ENCODE measurements at places on chromosomes 7 and 10.

GRCh38 chr7:77246026-77246640 is 46.5 kb upstream of the FGL2 start:
- DNase-seq: peak; percentile 90

GRCh38 chr10:60358282-60358681 is 31.4 kb downstream of the ANK3 start:
- DNase-seq: no peak

DNA sequence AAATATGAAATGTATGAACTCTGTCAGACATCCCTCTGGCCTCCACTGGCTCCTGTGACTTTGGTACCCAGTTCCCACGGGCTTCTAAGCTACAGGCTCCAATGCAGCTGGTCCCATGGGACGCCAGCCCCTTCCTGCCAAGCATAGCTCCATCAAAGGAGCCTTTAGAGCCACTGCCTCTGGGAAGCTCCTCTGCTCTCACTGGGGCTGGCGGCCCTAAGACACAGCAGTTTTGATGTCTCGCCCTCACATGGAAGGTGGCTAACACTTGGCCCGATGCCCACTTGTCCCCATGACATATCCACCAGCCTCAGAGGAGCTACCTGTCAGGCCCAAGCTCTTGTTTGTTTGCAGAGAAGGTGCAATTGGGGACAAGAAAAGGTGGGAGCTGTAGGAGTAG is 453.7 kb upstream of the LRRN3 start:
- peak; percentile 19 for DNase-seq

DNA sequence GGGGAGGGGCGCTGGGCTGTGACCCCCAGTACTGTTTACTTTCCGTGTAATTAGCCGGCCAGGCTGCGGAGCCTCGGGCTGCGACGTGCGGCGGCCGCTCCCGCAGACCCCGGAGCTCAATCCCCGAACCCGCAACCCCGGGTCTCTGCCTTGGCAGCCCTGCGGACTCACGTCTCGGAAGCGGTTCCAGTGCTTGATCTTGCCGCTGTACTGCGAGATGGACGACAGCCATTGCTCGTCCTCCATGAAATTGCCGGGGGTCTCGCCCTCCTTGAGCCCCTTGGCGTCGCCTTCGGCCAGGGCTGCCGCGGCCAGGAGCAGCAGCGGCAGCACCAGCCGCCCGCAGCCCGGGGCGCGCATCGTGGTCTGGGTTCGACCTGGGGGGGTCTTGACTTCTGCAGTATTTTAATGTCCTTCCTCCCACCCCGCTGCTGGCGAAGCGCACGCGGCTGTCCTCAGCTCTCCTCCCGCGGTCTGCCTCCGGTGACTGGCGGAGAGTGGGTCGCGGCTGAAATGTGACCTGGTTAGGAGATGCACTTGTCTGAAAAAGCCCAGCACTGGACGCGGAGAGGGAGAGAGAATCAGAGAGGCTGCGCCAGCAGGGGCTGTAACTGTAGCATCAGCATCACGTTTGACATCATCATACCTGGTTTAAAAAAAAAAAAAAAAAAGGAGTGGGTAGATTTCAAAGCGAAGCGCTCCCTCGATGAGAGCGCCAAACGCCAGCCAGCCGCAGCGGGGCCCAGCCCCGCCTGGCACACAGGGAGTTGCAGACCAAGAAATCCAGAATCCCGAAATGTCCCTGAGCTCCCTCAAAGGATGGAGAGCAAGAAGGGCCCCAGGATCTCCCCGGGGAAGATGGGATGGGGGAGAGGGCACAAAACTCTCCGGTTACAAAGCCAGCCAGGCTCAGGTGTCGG is at the start of gene SPOCK2:
Gene SPOCK2, minus strand, starts transcription at position 583 of the 920 bp plus-strand sequence. Its CDS starts 223 bp downstream, at position 360.
- DNase-seq: no peak

DNA sequence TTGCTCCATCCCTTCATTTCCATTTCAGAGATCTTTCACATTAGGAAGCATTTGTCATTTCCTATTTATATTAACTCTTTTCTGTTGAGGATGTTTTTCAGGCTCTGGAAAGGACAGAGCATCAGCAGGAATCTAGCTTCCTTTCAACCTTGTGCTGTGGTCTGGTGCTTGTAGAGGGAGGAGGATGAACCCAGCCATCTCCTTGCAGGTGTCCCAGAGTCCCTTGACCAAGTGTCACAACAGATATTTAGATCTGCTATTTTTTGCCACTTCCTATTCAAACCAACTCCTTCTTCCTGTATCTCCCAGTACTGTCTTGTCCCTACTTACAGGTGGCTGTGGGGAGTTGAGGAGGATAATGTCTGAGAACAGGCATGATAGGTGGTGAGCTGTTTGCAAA is 742.8 kb downstream of the GRID1 start:
- DNase-seq: no peak

DNA sequence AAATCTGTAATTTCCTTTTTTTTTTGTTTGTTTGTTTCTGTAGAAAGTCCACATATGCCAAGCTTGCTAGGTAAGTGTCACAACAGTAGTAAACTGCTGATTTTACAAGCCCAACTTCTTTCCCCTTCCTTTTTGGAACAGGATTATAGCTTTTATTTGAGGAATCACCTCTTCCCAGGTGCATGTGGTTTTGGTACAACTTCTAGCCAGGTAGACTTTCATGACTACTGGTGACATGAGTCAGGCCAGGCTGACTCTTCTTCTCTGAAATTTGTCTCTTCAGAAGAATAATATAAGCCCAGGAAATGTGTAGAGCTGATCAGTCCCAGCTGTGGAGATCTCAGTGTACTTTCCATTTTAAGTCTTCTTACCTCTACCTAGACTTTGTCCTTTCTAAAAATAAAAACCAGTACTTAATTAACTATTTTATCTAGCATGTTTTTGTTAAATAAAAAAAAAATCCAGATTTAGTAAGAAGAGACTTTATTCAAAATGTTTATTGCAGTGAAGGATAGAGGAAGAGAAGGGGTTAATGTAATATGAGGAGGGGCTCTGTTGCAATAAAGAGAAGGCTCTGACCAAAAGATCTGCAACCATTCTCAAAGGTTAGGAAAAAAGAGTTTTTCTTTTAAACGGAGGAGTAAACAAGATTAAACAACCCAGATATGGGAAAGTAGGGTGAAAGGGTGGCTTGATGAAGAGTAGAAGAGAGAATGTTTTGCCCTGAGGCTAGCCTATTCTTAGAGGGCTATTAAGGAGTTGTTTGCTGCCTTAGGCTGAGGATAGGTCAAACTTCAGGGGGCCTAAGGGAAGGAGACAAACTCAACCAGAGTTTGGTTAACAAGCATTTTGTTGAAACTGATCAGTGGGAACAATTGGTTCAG is 664.2 kb downstream of the SORCS1 start:
- no peak for DNase-seq

DNA sequence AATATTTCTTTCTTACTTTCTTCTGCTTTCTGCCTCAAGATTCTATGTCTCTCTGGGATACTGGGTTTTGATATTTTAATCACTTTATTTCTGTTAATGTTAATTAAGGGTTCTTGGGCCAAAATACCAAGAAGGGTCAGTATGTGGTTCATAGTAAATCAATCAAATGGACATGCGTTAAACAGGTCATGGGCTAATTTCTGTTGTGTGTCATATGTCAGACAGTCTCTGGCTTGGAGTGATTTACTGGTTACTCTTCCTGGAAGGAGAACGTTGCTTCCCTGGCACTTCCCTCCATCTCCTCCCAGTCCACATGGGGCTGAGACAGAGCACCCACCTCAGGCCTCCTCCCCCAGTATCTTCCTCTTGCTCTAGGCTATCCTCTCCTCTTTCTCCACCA is 489.1 kb downstream of the SUGCT start:
- DNase-seq: no peak

- DNase-seq: peak; percentile 50
Measured at GRCh38 chr10:78742730-78743615, 325.8 kb upstream of the ZMIZ1 start.

GRCh38 chr10:86251426-86251825 is 115.2 kb downstream of the GRID1 start:
- no peak for DNase-seq

- DNase-seq: no peak
Measured at GRCh38 chr10:68900427-68901104, 549 bp upstream of the DDX50 start.

DNA sequence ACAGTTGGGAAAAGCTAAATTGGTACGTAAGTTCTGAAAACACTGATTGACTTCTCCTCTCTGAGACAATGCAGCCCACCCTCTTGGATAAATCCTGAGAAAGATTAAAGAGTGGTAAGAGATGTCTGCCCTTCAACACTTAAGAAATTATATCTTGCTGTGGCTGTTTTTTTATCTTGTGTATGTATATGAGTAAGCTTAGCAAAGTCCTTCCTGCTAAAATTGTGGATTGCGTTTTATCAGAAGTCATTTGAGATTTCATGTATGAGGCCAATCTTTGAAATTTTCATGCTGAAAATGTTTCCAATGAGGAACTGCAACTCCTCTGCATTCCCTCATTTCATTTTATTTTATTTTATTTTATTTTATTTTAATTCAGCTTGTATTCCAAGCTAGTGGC is 106.2 kb upstream of the INHBA start:
- peak; percentile 38 for DNase-seq

- no peak for DNase-seq
Measured at GRCh38 chr7:26538216-26538615, 246.6 kb downstream of the SNX10 start.

All from umbilical cord (tissue), 2 donors.